Calu3 (cell line): ENCODE measurements at places on chromosomes 6 and 20.

DNA sequence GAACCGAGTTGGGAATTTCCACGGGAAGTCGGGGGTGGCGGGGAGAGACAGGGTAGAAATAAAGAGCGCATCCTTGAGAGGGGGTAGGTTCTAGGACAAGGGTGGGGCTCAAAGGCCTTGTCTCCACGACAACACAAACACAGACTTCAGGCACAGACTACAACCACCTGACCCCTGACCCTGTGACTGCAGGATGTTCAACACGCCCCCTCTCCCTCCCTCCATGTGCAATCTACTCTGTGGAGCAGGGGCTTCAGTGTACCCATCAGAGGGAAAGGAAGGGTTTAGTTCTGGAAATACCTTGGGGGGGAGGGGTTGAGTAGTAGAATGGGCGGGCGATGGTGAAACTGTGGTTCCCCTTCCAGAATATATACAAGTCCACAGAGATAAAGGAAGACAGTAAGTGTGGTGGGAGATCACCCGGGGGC, 651 bp upstream of the TAPBP start:
- peaks cover 51% of the 10 kb centered on the region for H3K4me1 ChIP-seq
- peak; percentile 67 for DNase-seq
- H3K36me3 ChIP-seq, result peaks cover 100% of the 10 kb centered on the region
- peak overlapping the region; percentile 97 for H3K27ac ChIP-seq

GRCh38 chr20:62764156-62764935, 31.9 kb upstream of the MRGBP start:
- no peak for DNase-seq
- no peak overlapping the region for H3K27ac ChIP-seq
- peaks cover 70% of the 10 kb centered on the region for H3K27me3 ChIP-seq
- no peak overlapping the region for H3K4me3 ChIP-seq

DNA sequence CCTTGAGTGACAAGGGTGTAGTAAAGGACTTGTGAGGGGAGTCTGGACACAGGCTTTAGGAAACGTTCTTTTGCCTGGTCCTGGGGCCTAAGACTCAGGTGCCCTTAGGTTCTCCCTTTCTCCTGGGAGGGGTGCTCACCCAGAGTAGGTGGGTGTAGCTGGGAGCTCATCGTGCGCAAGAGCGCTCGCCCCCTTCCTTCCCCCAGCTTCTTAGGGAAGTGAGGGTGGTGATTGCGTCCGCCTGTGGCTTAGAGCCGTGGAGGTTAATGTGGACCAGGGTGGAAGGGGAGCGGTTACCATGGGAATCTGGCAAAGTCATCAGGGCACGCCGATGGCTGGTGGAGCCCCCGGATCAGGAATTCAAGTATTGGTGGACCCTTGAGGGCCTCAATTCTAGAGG, 3.3 kb upstream of the AARS2 start:
- no peak for DNase-seq
- no peak overlapping the region for H3K4me3 ChIP-seq
- H3K36me3 ChIP-seq, result peaks cover 15% of the 10 kb centered on the region
- no peak overlapping the region for H3K27ac ChIP-seq
- H3K27me3 ChIP-seq, result peaks cover 70% of the 10 kb centered on the region

GRCh38 chr6:5446362-5447075, 185.2 kb downstream of the FARS2 start:
- H3K4me3 ChIP-seq, result no peak overlapping the region
- DNase-seq, result no peak
- no peaks in the 10 kb centered on the region for H3K27me3 ChIP-seq
- no peaks in the 10 kb centered on the region for H3K36me3 ChIP-seq
- H3K27ac ChIP-seq, result no peak overlapping the region
